ENCODE measurements at places on chromosomes 3 and 15. TPM values are rescaled to one million over a fixed set of nuclear protein-coding genes. Genes with fewer than 3 reads are reported as not detected.

Gene SNTN
- not detected for total RNA-seq

Gene SCAP
- total RNA-seq, result 137 TPM

Gene ATP13A4
- total RNA-seq, result 47.2 TPM

Gene RETNLB
- total RNA-seq, result not detected

Gene FBXL22
- 58.4 TPM for total RNA-seq

Gene SPTBN5
- 7.1 TPM for total RNA-seq

Gene CCNL1
- 96.7 TPM for total RNA-seq

Gene MST1R
- total RNA-seq, result 131 TPM

Gene HYKK
- total RNA-seq, result 5.9 TPM

Gene LINGO1
- total RNA-seq, result 2.3 TPM

Gene LOXL1
- 20.2 TPM for total RNA-seq

Gene APBA2
- total RNA-seq, result 3.4 TPM

Gene GPR156
- total RNA-seq, result 0.20 TPM
